Spinal cord (tissue), 10 donors: ENCODE measurements at places on chromosomes 6 and 20. TPM values are rescaled to one million over a fixed set of nuclear protein-coding genes. Genes with fewer than 3 reads are reported as not detected.

Gene CD93
- 54.5 TPM for total RNA-seq

Gene MYH7B
- total RNA-seq, result 1.6 TPM

Gene TBXT
- total RNA-seq, result not detected

Gene TNFAIP3
- total RNA-seq, result 5.1 TPM

Gene SOX4
- total RNA-seq, result 46.9 TPM

Gene ELOVL2
- 21.5 TPM for total RNA-seq

Gene SLC22A1
- 0.59 TPM for total RNA-seq

Gene C6orf141
- 1.3 TPM for total RNA-seq

Gene EPHA7
- 90.2 TPM for total RNA-seq

Gene KIAA0408
- 17.6 TPM for total RNA-seq

Gene HLA-DRB5
- 0.30 TPM for total RNA-seq

Gene TAGAP
- 3.3 TPM for total RNA-seq

Gene MOG
- total RNA-seq, result 22.6 TPM

Gene INSM1
- total RNA-seq, result 2.6 TPM

Gene ATG5
- total RNA-seq, result 37.4 TPM

Gene HRH3
- 1.8 TPM for total RNA-seq

Gene ACTL10
- total RNA-seq, result 0.50 TPM

Gene PRSS35
- total RNA-seq, result 38.4 TPM

Gene BIRC7
- total RNA-seq, result 1.4 TPM

Gene NT5E
- 15.7 TPM for total RNA-seq

Gene DUSP22
- 29.7 TPM for total RNA-seq

Gene FGD2
- 6.7 TPM for total RNA-seq

Gene NSFL1C
- total RNA-seq, result 50.3 TPM

Gene ARG1
- total RNA-seq, result 10.7 TPM

Gene LGSN
- 0.39 TPM for total RNA-seq

Gene VGLL2
- total RNA-seq, result 0.30 TPM

Gene NOP56
- 120 TPM for total RNA-seq

Gene MCHR2
- total RNA-seq, result 0.11 TPM

Gene TREML1
- total RNA-seq, result 1.1 TPM

Gene SMLR1
- total RNA-seq, result not detected

Gene IP6K3
- total RNA-seq, result 0.50 TPM

Gene RIPOR2
- total RNA-seq, result 31.1 TPM

Gene MATN4
- total RNA-seq, result 13.0 TPM

Gene BTN1A1
- total RNA-seq, result 0.11 TPM

Gene PRICKLE4
- 2.7 TPM for total RNA-seq

Gene SFT2D1
- 27.5 TPM for total RNA-seq

Gene GPR6
- 0.59 TPM for total RNA-seq

Gene CDSN
- not detected for total RNA-seq

Gene TP53TG5
- 0.69 TPM for total RNA-seq

Gene SULF2
- 78.8 TPM for total RNA-seq

Gene PABPC1L
- total RNA-seq, result 12.0 TPM

Gene HLA-DQB1
- total RNA-seq, result 6.9 TPM

Gene SPTLC3
- total RNA-seq, result 29.3 TPM

Gene RUNX2
- 0.83 TPM for total RNA-seq

Gene RIPOR3
- total RNA-seq, result 4.7 TPM

Gene GCNT2
- 28.8 TPM for total RNA-seq

Gene TBX18
- 26.6 TPM for total RNA-seq

Gene CALHM4
- total RNA-seq, result 0.30 TPM

Gene RBCK1
- total RNA-seq, result 50.4 TPM

Gene GRM1
- 12.2 TPM for total RNA-seq

Gene SLC17A2
- total RNA-seq, result not detected

Gene F13A1
- total RNA-seq, result 47.7 TPM

Gene PARD6B
- 11.3 TPM for total RNA-seq

Gene HLA-DQB2
- total RNA-seq, result 0.44 TPM

Gene HLA-DRB1
- 17.0 TPM for total RNA-seq

Gene CNKSR3
- 4.9 TPM for total RNA-seq

Gene ENPP3
- 0.99 TPM for total RNA-seq

Gene OPN5
- 0.10 TPM for total RNA-seq

Gene MCCD1
- not detected for total RNA-seq
